ENCODE measurements at places on chromosomes 7 and 10.

DNA sequence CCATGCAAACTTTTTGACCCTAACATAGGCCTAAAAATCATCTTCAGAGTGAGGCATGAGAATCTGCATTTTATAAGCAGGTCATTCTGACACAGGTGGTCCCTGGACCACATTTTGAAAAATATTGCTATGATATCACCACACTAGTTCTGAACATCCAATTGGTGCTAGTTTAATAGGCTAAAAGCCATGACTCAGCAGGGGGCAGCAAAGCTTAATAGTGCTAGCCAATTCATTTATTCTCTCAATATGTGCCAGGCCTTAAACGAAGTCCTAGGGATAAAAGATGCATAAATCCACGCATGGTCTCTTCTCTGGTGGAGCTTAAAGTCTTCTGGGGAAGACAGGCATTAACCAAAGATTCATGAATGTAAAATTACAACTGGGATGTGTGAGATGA lies 10.2 kb upstream of the SLC25A28 start:
- ATAC-seq, result no peak

- ATAC-seq, result no peak
Observed at GRCh38 chr7:155527664-155528063, 18.7 kb downstream of the CNPY1 start.

- no peak for ATAC-seq
Observed at GRCh38 chr10:97199152-97199551, 13.4 kb upstream of the SLIT1 start.

DNA sequence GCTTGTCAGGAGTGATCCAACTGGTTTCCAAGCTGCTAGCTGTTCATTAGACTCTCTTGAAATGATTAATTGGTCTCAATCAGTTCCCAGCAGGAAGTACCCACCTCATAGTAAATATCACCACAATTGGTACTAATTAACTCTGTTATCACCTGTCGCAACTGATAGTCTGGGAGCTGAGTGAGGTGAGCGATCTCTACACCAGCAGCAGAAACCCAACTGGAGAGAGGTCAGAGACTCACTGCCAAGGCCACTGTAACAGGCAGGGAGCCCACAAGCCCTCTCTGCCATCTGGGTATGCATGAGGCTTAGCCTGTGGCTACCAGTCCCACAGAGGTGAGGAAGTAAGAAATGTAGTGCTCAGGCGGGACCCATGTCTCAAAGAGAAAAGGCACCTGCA lies 245.5 kb downstream of the DYNC1I1 start:
- no peak for ATAC-seq

- no peak for ATAC-seq
Observed at GRCh38 chr7:66206934-66207240, 1.8 kb downstream of the TPST1 start.

GRCh38 chr10:5918763-5919162 lies 28.7 kb downstream of the FBH1 start:
- no peak for ATAC-seq

- no peak for ATAC-seq
Observed at GRCh38 chr10:11230498-11231167, 213.0 kb downstream of the CELF2 start.

- no peak for ATAC-seq
Observed at GRCh38 chr10:122503886-122504609, 42.7 kb downstream of the HTRA1 start.

GRCh38 chr7:158029509-158029908 lies 558.1 kb downstream of the PTPRN2 start:
- ATAC-seq, result no peak

- ATAC-seq, result no peak
Observed at GRCh38 chr7:40815512-40815911, 680.7 kb downstream of the SUGCT start.

DNA sequence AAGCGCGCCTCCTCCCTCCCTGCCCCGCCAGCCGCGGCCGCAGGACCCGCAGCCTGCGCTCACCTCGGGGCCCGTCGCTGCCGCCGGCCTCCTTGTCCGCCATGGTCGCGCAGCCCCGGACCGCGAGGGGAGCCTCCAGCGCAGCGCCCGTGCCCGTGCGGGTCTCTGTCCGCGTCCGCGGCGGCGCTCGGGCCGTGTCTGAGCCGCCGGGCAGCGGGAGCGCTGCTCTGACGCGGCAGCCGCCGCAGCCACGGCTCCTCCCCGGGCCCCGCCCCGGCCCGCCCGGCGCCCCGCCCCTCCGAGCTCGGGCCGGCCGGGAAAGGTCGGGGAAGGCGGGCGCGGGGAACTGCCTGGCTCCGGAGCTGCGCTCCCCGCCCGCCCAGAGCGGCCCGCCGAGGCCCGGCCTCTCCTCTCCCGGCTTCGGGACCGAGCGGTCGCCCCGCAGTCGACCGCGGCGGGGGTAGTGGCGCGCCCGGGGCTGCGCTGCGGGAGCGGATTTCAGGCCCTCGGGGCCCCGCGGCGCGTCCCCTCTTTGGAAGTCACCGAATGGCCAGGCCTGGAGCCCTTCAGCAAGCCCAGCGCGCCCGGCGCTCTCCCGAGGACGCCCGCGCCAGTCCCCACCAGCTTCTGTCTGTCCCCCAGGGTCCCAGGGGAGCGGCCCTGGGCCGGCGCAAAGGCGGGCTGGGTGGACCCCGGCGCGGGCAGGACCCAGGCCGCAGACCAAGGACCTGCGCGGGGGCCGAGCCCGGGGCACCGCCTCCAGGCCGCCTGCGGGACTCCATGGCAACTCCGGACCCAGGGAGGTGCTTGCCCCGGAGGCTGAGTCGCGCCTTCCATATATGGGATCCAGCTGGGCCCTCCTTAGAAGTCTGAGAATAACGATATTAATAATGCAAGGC lies at the start of gene HSPA12A:
Gene HSPA12A (minus strand): TSS at position 200 of the 899 bp plus-strand sequence. CDS start 97 bp downstream, at position 103.
- peak; percentile 82 for ATAC-seq

- no peak for ATAC-seq
Observed at GRCh38 chr7:98329791-98330373, 48.4 kb downstream of the BRI3 start.

- no peak for ATAC-seq
Observed at GRCh38 chr7:74275401-74275881, 13.8 kb upstream of the CLIP2 start.

GRCh38 chr10:118730756-118731456 lies 23.9 kb downstream of the CACUL1 start:
- ATAC-seq, result no peak

GRCh38 chr7:74020390-74020789 lies 7.6 kb upstream of the ELN start:
- ATAC-seq, result no peak

- no peak for ATAC-seq
Observed at GRCh38 chr10:114322344-114322743, 82.0 kb downstream of the AFAP1L2 start.

- ATAC-seq, result no peak
Observed at GRCh38 chr10:14491811-14492210, 161.1 kb upstream of the FRMD4A start.

DNA sequence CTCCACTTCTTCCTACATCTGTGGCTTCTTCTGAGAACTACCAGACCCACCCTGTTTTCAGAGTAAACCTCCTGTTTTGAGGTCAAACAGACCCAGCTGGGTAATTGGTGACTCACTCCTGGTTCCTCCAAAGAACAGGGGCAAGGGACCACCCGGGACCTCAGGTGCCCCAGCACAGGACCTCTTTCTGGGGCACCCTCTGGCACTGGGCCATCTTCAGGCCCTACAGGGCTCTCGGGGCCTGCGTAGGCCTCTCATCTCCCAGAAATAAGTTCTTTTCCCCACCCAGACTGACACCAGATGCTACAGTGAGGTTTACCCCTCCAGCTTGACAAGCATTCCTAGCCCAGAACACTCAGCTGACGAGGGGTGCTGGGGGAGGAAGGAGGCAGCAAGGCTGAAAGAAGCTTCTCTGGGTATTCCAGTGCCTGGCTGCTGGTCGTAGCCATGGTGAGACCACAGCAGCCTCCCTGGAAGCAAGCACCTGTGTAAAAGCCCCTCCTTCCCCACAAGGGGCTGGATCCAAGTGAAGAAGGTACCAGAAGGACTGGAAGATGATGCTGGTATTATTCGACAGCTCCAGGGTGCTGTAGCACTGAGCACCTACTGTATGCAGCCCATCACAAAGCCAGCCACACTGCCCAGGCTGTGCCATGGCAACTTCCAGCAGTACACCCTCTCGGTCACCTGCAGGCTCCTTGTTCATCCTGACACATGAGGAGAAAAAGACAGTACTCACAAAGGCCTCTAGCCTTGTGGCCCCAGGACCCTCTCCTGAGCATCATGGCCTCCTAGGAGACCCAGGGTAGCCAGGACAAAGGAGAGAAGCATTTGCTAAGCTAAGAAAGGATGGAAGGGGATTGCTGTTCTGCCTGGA lies 47.4 kb downstream of the ALOX5 start:
- ATAC-seq, result peak; percentile 67

GRCh38 chr10:47104786-47105385 lies 193.7 kb downstream of the PTPN20 start:
- peak; percentile 63 for ATAC-seq

GRCh38 chr7:116779931-116780330 lies 82.5 kb upstream of the CAPZA2 start:
- ATAC-seq, result no peak

DNA sequence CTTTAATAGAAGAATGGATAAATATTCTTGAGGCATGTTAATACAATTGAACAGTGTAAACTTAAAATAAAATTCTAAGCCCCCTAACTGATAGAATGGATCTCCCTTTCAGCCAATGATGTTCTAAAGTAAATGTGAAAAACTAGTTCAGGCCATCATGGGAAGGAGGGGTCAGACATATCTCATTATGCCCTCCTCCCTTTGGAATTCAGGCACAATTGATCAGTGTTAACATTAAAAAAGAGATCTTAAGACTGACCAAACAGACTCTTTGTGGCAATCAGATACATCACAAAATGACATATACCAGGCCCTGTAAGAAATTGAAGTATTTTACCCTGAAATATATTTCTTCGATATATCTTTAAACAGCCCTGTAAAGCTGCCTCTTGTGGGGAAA lies 683.0 kb upstream of the LRRTM3 start:
- ATAC-seq, result no peak

DNA sequence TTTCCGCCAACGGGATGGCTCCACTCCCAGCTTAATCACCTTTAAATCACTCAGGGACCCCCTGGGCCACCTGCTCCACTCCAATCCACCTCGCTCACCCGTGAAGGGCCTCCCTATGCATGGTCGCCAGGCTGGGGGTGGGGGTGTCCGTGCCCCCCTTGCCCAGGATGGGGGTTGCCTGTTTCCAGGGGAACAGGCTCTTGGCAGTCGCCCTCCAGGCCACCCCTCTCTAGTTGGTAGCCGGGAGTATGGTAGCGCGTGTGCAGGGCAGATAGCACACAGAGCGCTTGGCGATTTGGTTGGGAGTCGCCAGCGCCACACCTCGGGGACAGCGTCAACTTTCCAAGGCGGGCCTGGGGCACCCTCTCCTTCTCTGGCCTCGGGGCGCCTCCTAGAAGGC lies 134.9 kb upstream of the ZNF92 start:
- no peak for ATAC-seq

GRCh38 chr10:67017218-67017617 lies 91.4 kb downstream of the LRRTM3 start:
- no peak for ATAC-seq

DNA sequence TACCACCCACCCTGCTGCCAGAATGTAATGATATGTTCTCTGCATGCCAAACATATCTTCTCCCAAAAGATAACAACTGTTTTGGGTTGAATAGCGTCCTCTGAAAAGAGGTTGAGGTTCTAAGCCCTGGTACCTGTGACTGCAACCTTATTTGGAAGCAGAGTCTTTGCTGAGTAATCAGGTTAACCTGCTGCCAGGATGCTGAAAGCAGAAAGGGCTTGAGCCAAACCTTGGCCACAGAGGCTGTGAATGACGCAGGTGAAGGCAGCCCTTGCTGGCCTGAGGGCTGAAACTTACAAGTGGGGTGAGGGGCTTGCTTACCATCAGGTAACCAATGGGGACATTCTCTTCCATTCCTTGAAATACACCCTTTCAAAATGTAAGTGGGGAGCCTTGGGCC lies 151.8 kb upstream of the RHEB start:
- ATAC-seq, result no peak

DNA sequence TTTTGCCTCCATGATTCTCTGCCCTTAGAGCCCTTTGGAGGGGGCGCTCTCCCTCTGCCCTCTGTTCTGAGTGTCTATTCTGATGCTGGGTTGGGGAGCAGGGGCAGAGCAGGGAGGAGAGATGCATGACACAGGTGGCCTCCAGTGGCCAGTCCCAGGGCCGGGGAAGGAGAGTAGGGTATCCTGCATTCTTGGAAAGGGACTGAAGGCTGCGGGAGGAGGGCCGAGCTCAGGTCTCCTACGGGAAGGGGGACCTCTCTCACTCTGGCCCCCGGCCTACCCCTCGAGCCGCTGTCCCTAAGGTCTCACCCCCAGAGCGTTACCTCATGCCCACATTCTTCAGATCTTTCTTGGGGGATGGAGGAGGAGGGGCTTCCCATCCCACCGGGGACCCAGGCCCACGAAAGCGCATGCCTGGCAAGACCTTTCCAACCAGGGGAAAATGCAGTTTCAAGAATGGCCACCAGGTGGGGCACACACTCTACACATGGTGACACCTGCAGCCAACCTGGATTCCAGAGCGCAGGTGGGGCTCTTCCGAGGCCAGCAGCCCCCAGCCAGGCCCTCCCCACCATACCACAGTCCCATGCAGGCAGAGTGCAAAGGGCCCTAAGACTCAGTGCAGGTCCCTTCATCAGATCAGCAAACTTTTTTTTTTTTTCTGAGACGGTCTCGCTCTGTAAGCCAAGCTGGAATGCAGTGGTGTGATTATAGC lies 86.4 kb downstream of the MYL10 start:
- ATAC-seq, result peak; percentile 37

GRCh38 chr10:87767253-87767652 lies 50.8 kb downstream of the ATAD1 start:
- ATAC-seq, result no peak

GRCh38 chr10:102763037-102763607 lies 19.4 kb downstream of the WBP1L start:
- no peak for ATAC-seq

DNA sequence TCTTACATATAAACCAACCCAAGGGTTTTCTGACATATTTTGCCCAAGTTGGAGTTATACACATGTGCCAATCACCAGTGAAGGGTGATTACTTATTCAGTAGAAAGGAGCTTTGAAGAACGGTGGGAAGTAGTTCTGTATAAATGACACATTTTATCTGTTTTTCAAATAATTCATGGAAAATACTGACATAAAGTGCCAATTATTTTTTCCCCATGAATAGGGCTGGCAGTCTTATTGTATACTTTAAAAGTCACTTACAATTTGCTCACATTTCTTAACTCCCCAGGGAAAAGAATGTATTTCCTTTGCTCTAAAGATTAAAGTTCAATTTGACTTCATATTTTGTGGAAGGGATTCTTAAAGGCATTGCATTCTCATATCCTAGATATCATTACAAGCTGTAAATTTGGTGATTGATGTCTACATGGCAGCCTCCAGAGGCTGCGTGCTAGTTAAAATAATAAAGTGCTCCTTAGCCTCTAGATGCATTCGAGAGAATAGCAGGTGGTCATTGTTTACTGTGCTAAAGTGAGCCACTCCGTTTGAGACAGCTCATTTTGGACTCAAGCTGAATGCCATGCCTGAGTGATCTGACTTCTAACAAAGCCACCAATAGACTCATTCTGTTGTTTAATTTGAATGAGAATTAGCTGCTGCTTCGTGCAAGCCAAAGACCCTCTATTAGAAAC lies 148.8 kb upstream of the NRP1 start:
- no peak for ATAC-seq
